ENCODE measurements at places on chromosomes 12 and 14.

DNA sequence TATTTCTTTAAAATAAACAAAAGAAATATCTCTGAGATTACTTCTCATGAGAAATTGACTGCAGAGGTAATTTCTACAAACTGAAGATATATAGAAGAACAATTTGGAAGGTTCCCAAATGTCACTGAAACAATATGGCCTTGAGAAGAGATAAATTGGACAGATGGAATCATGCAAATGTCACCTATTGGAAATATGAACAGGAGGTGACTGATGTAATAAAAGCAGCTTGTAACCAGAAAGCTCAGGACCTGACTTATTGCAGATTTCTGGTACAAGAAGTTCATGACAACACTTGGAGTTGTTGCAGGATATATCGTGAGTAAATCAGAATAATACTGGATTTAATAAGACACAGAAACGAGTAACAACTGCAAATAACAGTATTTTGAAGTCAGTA, 93.3 kb upstream of the TRHDE start:
- no peak for DNase-seq

GRCh38 chr14:87030197-87030596, 962.8 kb downstream of the GALC start:
- DNase-seq, result no peak

DNA sequence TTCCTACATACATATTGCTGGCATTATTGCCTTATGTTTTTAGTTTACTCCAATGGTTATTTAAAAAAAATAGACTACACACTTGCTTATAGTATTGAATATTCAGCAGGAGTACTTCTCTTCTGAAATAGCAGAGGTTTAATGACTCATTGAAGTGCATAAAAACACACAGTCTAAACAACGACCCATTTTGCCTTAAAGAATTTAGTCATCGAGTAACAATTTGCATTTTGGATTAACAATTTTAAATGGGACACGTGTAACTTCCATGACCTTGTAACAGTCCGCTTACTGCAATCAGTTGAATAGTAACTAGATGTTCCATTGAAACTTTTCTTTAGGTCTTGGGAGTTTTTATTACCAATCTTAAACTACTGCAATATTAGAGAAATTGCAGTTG, 9.0 kb downstream of the TRHDE start:
- DNase-seq, result no peak

DNA sequence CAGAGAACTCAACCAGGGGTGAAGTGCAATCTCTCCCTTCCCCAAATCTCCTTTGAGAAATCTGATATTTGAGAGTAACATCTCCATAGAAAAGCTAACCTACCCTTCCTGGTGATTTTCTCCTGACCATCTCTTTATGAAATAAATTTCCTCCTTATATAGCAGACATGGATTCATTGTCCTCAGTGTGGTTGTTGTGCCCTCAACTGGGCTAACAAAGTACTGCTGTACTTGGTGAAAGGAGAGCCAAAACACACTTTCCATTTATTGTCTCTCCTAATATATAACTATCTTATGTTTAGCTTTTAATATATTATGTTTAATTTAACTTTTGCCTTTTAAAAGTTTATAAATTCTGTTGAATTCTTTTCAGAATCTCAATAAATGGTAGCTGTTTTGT, 65.1 kb upstream of the SLCO1B1 start:
- DNase-seq, result peak; percentile 14

- no peak for DNase-seq
These were observed 31.9 kb downstream of the USP15 start for GRCh38 chr12:62291864-62292760.

DNA sequence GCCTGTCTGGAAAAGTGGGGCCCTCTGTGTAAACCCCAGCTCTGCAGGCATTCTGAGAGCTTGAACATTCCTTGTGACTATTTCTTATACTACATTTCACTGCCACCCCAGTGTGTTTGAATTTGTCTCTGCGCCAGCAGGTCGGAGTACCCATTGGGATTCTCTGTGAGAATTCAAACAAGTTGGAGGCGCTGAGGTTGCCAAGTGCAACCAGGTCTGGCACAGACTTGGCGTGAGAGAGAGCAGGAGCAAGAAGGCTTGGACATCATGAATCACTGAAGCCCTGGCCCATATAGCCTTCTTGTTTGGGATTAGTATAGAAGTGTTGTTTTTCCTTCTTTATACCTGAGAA, 33.0 kb upstream of the ATP2A2 start:
- no peak for DNase-seq

DNA sequence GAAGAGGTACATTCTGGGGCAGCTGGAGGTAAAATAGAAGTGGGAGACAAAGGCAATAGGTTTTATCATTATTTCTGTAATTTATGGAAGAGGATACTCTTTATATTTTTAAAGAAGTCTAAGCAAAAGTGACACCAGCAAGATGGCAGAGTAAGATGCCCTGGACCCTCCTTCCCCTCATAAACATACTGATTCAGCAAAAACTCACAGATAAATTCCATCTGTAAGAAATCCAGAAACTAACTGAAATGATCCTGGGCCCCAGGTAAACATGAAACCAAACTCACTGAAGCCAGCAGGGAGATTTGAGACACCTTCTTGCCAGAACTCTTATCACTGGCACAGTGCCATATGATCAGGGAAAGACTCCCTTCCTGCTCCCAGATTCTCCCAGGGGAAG, 79.9 kb downstream of the GCH1 start:
- no peak for DNase-seq

DNA sequence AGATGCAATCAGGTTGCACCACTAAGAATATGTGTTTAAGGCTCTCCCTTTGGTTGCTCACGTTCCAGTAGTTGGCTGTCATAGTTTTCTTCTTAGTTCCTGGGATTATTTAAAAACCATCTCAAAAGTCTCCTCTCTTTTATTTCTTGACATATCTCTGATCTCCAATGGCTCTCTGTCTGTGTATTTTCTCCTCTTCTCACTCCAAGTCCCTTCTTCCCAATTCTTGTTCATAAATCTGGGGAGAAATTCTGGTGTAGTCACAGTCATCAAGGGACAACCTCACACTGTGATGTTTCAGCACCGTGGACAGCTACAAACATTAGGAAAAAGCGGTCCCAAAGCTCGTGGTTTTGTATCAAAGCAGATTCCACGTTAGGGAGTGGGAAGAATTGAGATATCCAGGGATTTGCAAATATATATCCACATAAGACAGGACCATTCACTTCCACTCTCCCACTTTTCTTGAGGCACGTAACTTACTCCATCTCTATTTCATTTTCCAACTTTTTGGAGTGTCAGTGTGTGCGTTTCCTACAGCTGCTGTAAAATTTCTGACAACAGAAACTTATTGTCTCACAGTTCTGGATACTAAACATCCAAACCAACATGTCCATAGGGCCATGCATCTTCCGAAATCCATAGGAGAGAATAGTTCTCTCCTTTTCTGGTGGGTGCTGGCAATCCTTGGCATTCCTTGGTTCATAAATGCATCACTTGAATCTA, 80.6 kb upstream of the TMEM233 start:
- DNase-seq, result peak; percentile 81

DNA sequence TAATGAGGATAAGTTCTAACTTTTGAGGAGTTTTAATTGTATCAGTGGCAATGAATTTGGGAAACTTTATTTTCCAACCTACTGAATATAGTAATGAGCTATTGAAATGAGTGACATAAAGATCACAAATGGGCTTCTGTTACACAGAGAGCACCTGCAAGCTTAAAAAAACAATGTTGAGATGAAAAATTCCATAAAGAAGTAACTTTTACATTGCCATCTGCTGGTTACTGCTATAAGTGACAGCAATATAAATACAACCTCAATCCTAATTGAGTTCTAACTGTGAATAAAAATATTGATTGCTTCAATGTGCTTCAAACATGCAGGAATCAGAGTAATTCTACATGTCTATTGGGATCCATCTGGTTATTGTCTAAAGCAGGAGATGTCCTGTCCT, 14.2 kb downstream of the WIF1 start:
- DNase-seq, result no peak

- no peak for DNase-seq
These were observed 27.7 kb downstream of the FBLN5 start for GRCh38 chr14:91919814-91920213.

DNA sequence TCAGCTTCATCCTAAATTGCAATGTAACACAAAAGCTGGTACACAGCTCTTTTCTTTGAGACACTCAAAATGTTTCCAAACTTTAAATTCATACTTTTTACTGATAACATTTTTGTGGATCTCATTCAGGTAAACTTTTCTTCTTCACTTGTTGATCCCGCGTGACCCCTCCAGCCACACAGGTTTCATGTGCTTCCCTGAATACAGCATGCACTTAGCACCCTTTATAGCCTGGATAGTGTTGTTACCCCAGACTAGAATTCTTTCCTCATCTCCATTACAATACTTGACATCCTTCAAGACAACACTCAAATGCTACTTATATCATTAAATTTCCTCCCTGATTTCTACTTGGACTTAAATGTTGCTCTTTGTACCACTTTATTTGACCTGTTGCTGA, 373.4 kb downstream of the RAD51B start:
- DNase-seq, result no peak

GRCh38 chr12:18589316-18589715, 148.5 kb downstream of the PLCZ1 start:
- no peak for DNase-seq

GRCh38 chr12:130457215-130457614, 119.5 kb downstream of the PIWIL1 start:
- no peak for DNase-seq

- DNase-seq, result no peak
These were observed 40.3 kb upstream of the SLC38A2 start for GRCh38 chr12:46412857-46413256.

- DNase-seq, result no peak
These were observed 18.3 kb downstream of the MTRFR start for GRCh38 chr12:123251403-123252076.

GRCh38 chr14:44142006-44142405, 365.1 kb downstream of the FSCB start:
- no peak for DNase-seq

- DNase-seq, result peak; percentile 1
These were observed 109.0 kb upstream of the SLC16A7 start for GRCh38 chr12:59486827-59487226.

DNA sequence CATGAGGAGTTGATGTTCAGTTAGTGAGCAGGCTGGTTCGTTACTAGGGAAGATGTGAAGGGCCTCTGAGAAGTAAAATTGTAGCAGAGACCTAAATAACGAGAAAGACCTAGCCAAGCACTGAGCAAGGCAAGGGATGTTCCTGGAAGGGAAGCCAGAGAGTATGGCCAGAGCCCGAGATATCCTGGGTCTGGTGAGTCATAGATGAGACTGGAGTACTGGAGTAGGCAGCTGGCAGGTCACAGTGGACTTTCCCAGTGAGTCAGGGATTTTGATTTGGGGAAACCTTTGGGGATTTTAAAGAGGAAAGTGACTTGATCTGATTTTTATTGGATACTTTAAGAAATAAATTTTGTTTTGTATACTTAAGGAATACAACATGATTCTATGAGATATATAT, 369.0 kb downstream of the DIO2 start:
- no peak for DNase-seq

GRCh38 chr12:124240493-124240892, 54.4 kb upstream of the RFLNA start:
- DNase-seq, result peak; percentile 42

GRCh38 chr12:48247181-48247966, 44.3 kb upstream of the OR10AD1 start:
- no peak for DNase-seq
